Hypothalamus (tissue), 51 donors: ENCODE measurements at places on chromosomes 7 and 10.

DNA sequence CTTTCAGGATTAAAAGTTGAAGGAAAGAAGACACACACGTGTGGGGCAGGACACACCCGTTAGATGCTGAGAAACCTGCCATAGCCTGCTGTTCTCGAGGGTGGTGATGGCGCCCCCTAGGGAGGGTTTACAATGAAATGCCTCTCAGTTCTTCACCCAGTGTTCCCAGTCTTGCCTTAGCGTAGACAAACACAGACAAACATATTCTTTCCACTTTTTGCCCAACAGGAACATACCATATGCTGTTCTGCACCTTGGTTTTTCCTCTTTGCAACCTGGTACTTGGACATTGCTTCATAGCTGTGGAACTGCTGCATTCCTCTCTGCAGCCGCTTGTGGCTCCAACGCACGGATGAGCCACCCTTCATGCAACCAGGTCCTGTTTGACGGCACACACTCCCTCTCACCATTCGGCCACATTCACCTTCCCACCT, 23.3 kb upstream of the HSPA12A start:
- DNase-seq, result peak; percentile 60

DNA sequence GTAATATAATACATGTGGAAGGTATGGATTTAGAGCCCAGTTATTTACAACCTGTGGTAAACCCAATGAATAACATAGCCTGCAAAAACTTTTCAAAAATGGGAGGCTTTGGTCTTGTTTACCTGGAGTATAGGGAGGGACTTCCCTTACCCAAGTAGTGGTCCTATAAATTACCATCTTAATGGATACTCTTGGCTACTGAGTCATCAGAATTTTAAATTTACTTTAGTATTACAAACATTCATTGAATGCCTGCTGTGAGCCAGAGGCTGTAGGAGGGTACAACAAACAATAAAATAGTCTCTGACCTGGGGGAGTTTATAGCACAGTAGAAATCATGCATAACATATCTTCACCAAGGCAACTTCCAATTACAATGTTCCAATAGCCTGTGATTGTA, 365.1 kb downstream of the BBS9 start:
- no peak for DNase-seq

GRCh38 chr7:97693586-97693985, 38.3 kb upstream of the TAC1 start:
- DNase-seq, result no peak

GRCh38 chr10:130812381-130813148, 499.0 kb downstream of the TCERG1L start:
- no peak for DNase-seq

DNA sequence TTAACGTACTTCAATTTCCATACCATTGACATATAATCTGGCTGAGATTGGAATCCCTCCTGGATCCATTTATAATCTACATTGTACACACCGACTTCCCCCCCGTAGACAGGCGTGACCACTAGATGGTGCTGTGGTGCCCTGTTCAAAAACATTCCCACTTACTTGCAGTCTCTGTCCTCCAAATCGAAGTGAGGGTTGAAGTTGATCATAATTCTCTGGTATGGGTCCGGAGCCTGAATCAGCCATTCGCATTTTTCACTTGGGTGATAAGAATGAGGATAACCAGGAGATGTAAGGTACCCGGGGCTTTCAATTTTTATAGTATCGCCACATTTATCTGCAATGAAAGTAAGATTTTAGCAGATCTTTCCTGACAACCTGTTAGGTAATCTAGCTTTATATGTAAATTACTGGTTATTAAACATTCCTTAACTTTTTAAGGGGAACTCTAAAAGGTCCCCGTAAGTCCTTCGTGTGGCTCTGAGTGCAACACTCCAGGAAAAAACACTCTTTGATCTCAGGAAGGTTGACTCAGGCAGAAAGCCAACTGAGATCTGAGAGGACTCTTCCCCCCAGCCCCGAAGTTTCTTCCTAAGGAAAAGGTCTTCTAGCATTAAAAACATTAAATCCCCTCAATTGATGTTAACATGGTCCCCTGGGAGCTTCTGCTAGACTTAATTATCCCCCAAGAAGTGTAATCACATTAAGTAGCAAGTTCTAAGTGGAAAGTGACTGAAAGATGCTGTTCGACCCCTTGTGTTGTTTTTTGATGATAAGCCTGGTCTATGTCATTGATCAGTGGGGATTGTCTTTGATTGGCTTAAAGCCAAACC, 3.7 kb downstream of the NRP1 start:
- peak; percentile 59 for DNase-seq

DNA sequence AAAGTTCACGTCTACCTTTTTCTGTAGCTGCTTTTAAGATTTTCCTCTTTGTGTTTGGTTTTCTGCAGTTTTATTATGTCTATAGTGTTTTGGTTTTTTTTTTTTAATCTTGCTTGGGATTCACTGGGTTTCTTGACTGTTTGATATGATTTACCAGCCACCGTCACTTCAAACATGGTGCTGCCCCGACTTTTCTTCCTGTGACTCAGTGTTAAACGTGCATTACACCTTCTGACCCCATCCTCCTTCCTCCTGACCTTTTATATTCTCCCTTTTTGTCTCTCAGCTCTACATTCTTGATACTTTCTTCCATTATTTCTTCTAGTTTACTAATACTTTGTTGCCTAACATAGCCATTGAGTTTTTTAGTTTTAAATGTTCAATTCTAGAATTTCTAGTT, 61.5 kb downstream of the GNA12 start:
- DNase-seq, result no peak

DNA sequence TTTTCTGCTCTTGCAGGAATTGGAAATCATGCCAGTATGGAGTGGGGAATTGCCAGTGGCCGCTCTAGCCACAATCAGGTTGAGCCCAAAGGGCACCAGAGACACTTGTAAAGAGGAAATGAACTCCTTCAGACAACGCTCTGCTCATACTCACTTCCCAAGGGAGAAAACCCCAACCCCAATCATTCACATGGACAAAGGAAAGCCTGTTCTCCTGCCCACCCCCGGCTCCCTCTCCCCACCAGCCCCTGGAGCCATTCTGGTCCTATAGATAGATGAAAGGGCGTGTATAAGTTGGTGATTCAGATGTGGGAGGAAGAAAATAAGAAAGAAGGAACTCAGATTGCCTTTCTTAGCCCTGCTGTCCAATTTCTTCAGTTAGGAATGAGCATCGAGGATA, 57.4 kb downstream of the GFRA1 start:
- DNase-seq, result no peak

- DNase-seq, result no peak
These were observed 144.2 kb downstream of the JCAD start for GRCh38 chr10:29914986-29915785.

DNA sequence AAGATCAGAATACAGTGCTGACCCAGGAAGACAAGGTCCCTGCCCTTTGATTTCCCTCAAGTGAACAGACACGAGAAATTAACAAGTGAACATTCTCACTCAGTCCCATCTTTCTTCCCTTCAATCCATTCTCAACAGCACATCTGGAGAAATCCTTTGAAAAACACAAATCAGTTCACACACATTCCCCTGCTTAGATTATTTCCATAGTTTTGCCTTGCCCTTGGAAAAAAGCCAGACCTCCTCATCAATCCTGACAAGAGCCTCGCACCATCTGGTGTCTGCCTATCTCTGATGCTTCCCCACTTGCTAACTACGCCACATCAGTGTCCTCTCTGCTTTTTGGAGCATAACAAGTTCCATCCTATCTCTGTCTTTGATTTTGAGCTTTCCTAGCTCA, 94.4 kb upstream of the KIAA1217 start:
- no peak for DNase-seq

GRCh38 chr10:128848810-128849209, 618.2 kb upstream of the MGMT start:
- no peak for DNase-seq

- no peak for DNase-seq
These were observed 54.4 kb upstream of the CFAP46 start for GRCh38 chr10:132996603-132997343.

DNA sequence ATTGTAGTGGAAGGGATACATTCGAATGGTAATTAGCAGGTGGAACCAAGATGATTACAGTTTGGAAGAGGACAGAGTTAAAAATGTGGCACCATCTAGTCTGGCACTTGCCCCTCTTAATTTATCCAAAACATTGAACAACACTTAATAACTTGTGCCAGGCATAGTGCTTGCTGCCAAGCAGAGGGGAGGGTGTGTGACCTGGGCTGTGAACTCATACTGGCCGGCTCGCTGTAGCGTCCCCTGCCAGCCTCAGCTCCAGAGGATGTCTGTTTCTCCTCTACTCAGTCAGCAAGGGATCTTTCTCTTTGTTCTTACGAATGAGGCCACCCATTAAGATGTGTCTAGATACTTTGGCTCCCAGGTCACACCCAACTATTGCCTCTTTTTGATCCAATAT, 179.4 kb upstream of the INHBA start:
- DNase-seq, result no peak

DNA sequence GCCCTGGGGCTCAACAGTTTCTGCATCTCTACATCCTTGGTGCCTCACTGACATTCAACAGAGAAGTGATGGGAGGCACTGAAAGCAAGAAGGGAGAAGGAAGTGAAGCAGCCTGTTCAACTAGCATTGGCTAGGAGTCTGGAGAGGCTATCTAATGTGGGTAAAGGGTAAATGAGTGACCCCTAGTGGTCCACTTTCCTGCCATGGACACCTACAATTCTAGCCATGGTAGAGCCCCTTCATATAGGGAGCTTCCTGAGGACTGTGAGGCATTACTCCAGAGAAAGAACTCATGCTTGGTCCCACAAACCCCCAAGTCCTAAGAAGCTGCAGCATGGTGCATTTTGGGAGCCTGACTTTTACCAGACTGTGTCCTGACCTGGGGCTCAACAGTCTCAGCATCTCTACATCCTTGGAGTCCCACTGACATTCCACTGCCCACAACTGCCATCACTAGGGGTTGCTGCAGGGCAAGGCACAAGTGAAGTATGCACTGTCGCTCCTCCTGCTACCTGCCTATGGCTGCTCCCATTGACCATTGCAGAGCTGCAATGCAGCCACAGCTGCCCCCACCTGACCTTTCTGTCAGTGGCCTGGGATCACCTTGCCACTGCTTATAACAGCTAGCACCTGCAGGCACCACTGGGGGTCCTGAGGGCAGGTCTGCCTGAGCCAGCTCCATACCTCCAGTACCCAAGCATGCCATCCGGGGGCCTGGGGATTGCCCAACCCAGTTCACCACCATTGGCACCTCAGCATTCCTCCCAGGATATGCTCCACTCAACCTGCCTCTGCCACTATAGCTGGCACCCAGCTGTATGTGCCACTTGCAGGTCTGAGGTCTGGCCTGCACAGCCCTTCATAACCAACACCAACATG, 44.1 kb upstream of the CDK6 start:
- DNase-seq, result peak; percentile 4

DNA sequence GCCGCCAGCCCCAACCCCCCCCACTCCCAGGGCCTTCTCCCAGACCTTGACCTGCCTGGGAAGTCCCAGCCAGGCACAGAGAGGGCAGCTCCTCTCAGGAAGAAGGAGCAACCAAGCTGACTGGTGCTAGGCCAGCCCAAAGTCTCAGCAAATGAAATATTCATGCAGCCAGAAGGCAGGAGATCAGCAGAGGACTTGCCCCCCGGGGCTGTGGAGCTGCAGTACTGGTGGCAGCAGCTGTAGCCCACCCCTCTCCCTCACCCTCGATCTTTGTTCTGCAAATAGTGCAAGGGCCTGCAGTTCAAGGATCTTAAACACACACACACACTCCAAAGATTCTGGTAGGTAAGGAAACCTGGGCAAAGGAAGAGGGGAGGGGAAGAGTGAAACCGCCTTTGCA, 3.5 kb upstream of the SRRM3 start:
- DNase-seq, result no peak

DNA sequence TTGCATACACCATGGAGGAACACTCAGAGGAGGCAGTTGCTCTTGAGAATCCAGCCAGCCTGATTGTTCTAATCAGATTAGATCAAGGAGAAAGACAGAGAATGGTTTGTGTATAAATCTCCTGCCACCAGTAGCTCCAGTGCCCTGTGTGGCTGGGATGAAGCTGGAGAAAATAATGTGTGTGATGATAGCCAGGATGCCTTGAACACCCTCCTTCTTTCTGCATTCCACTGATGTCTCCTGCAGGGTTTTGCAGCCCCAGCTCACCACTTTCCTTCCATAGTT, 614.7 kb upstream of the FOXK1 start:
- no peak for DNase-seq

DNA sequence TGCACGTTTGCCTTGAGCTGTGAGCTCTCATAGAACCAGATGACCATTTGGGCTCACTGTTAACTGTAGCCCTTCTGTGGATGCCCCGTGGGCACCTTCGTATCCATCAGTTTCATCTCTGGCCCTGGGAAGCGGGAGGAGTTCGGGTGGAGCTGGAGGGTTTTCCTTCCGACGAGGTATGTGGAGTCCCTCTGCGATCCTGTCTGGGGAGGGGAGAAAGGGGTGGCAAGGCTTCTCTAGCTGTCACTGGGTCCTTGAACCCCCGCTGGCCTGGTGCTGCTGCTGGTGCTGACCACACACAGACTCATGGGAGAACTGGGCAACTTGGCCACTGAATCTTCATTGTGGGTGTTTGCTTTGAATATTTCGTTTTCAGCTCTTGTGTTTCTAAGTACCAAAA, 32.7 kb downstream of the INPP5A start:
- DNase-seq, result no peak

DNA sequence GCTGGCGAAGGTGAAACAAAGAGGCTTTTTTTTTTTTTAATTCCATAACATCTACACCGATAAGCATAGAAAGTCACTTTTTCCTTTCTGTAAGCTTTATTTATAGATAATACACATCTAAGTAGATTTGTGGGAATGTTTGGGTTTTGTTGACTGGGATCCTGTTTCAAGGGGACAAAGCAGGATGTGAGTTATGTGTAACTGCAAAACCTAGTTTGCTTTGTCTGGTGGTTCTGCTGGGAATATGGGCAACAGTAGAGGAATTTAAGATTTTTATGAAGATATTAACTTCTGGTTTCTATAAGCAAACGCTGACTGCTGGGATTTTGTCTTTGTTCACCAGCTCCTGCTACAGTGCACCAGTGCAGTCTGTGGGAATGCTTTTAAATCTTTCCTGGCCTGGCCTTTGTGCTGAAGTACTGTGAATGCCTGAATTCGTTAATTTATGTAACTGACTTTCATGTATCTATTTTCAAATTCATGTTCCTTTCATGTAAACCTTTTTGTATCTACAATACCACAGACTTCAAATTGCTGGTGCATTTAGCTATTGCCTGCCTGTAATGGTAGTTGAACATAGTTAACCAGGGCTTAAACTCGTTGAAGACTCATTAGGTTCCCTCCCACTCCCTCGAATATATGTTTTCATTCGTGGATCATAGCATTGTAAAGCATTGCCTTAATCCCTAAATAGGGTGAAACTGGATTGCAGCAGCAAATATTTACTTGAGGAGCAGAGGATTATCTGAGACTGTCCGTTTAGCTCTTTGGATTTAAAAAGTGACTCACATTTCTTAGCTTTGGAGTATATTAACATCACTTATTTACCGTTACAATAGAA, 1.5 kb downstream of the KLHL7 start:
- DNase-seq, result no peak

GRCh38 chr10:5458949-5459747, 40.2 kb downstream of the CALML5 start:
- no peak for DNase-seq

- no peak for DNase-seq
These were observed 64.8 kb downstream of the MRC1 start for GRCh38 chr10:17873946-17874345.

GRCh38 chr7:16930946-16931345, 49.2 kb upstream of the AGR3 start:
- no peak for DNase-seq
